ENCODE measurements at places on chromosomes 2 and 18.

- DNase-seq: no peak
Observed at GRCh38 chr2:28678175-28678855, 73.3 kb upstream of the PPP1CB start.

DNA sequence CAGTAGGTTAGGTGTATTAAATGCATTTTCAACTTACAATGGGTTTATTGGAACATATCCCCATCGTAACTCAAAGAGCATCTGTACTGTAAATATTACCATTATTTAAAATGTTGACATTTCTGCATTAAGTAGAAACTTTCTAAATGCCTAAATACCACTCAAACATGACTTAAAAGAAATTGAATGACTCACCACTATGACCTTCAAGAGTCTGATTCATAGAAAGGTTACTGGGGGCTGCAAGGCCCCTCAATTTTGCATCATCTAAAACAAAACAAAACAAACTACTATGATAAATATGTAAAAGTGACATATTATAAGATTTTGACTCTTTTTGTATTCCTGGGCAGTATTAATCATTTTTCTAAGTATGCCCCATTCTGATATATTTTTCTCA lies 7.6 kb downstream of the WDR35 start:
- DNase-seq: no peak

- DNase-seq: no peak
Observed at GRCh38 chr2:146701183-146701582, 1143.6 kb upstream of the ACVR2A start.

DNA sequence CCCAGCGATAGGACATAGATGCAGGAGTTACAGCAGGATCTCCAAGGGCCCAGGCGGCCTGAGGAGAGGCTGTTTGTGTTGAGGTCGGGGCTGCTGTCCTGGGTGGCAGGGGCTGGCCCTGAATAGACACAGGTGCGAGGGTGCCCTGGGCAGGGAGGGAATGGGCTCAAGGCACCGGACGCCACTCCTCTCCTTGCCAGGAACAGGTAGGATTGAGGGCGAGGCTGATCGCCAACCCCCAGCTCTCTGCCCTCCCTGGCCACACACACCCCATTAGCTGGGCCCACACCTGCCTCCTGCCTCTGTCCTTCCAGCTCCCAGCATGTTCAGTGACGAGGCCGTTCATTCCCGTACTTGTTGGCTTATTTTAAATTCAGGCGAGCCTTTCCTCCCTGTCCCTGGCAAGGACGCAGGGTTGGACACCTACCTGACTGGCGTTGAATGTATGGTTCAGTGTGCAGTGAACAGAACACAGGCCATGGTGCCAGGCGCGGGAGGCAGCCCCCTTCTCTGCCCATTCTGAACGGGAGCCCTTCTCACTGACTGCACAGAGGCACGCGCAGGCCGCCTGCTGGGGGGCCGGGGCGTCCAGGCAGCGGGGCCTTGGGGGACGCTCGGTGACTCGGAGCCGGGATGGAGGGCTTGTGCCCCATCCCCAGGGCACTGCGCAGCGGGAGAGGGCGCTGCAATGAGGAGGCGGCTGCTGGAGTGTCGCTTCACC lies 41.3 kb upstream of the SNED1 start:
- no peak for DNase-seq

DNA sequence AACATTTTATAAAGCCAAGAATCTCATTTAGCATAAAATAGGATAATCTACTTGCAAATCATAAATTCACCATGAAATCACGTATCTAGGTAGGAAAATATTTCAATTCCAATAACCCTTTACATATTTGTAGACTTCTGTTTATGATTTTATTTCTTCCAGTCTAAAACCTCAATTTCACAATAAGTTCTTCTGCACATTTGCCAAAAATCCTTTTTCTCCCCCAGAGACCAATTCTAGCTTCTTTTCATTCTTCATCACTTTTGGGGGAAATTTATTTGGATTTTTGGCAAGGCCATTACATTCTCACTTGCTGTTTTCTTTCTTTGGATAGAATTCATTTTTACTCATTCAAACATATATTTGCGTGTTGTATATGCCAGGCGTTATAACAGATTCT lies 86.8 kb downstream of the SPRED2 start:
- no peak for DNase-seq

GRCh38 chr18:42578792-42579191 lies 536.7 kb downstream of the RIT2 start:
- DNase-seq: no peak

All from head of caudate nucleus (tissue), 42 donors.